NCI-H226 (cell line): ENCODE measurements at places on chromosomes 16 and 17.

GRCh38 chr17:1298606-1299005 lies 19.1 kb downstream of the TRARG1 start:
- DNase-seq, result no peak

DNA sequence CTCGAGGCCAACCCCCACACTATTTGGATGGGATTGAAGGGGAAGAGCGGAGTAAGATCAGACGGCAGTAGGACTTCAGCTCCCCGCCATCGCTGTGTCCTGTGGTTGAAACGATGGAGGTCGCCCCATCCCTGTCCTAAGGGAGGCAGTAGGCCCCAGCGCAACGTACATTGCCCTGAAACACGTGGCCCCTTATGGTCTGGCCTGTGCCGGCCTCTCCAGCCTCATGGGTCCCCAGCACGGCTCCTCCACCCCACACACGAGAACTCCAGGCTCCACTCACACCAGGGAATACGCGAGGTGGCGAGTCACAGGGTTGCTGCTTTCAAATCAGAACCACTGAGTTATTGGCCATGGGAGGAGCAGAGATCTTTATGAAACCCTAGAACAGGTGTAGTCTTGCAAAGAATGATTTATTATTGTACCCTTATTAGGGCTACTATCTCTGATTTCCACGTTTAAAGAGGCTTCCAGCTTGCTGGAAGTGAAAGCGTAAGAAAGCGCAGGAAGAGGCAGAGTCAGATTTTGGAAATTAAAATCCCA lies 669 bp upstream of the DCTPP1 start:
- DNase-seq, result no peak

GRCh38 chr16:88869673-88869980 lies 3.2 kb upstream of the PABPN1L start:
- no peak for DNase-seq

GRCh38 chr16:56298116-56298515 lies 106.8 kb downstream of the GNAO1 start:
- DNase-seq, result no peak

DNA sequence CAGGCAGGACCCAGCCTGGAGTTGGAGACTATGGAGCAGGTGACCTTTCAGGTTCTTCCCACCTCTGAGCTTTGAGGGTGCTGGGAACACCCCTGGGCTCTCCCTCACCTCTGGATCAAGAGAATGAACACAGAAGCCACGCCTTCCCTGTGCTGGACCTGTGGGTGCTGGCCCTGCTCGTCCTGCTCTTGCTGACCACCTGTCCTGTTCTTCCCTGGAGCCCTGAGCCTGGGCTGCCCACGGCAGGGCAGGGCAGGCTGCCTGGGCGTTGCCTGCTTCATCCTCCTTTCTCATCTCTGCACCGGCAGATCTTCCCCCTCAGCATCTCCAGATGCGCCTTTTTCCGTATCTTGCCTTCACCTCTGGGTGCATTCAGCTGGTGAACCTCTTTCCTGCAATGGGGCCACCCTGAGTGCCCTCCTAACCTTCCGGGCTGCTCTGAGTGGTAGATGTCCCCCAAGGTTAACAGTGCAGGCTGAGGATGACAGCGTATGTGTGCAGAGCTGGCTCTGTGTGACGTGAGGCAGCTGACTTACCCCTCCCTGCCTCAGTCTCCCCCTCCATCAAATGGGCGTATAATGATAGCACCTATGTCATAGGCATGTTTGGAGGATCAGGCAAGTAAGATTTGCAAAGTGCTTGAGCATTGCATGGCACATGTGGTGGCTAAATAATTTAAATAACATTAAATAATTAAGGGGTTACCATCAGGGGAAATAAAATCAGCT lies 225.8 kb upstream of the CIBAR2 start:
- no peak for DNase-seq

- no peak for DNase-seq
Measured at GRCh38 chr16:88854306-88855111, 2.2 kb downstream of the GALNS start.

- DNase-seq, result peak; percentile 62
Measured at GRCh38 chr17:30519707-30520106, 42.5 kb downstream of the GOSR1 start.

- DNase-seq, result no peak
Measured at GRCh38 chr16:2035431-2036199, 8.9 kb downstream of the NHERF2 start.

DNA sequence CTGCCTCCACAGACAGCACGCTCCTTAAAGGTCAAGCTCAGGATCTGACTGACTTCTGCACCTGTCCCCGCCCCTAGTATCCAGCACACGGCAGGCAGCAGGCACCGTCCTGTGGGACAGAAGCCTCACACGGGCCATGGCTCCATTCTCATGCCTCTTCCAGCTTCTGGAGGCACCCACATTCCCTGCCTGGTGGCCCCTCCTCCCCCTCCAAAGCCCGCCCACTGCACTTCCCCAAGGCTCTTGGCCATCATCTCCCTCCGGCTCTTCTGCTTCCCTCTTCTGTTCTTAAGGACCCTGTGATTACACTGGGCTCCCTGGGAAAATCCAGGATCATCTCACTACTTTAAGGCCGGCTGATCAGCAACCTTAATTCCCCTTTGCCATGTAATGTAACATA lies 3.5 kb downstream of the CANT1 start:
- DNase-seq, result no peak

DNA sequence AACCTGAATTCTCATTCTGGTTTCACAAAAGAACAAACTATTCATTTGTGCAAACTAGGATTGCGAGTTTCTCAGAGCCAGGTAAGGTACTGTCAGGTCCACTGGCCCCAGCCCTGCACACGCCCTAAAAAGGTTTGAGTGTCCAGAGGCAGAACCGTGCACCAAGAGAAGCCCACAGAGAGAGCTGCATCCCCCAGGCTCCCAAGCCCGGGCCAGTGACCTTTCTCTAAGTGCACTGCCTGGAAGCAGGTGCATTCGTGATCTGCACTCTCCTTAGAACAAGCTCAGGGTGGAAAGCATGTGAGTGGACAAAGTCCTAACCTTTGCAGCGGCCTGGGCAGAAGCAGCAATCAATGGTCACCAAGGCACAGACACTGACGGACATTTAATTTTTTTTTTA lies 26.8 kb downstream of the MEAK7 start:
- DNase-seq, result no peak

- no peak for DNase-seq
Measured at GRCh38 chr17:22669721-22670120, 977.4 kb downstream of the KCNJ18 start.

DNA sequence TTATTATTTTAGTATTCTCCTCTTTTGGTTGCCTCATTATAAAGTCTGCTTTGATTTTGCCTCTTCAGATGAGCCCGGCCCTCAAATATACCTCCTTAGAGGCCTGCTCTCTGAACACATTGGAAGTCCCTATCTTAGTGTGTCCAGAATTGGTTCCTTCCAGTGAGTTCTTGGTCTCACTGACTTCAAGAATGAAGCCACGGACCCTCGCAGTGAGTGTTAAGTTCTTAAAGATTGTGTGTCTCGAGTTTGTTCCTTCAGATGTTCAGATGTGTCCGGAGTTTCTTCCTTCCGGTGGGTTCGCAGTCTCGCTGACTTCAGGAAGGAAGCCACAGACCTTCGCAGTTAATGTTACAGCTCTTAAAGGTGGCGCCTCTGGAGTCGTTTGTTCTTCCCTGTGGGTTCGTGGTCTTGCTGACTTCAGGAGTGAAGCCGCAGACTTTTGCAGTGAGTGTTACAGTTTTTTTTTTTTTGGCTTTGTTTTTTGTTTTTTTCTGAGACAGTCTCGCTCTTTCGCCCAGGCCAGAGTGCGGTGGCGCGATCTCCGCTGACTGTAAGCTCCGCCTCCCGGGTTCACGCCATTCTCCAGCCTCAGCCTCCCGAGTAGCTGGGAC lies 45.8 kb upstream of the NOS2 start:
- DNase-seq, result no peak

DNA sequence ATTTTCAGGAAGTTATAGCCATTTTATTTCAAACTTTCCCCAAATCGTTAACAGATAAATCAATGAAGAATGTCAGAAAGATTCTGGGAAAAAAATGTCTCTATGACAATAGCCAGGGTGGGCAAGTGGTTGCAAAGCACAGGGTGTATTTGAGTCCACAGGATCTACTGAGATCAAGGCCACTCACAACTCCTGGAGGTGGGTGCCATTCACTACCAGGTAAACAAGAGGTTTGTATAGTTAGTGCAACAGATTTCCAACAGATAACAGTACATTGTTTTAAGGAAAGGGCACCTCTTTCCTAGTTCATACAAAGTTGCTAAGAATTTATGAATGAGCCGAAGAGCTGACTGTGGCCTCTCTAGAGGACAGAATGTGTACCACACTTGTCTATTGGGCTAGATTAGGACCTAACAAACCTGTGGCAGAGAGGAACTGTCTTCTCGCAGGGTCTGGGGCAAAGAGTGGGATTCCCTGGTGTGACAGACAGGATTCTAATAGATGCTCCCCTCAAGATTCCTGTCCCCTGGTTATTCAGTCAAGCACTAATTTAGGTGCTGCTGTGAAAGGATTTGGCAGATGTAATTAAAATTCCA lies 52.0 kb upstream of the ZNF629 start:
- no peak for DNase-seq

GRCh38 chr17:53088481-53088880 lies 734.2 kb upstream of the KIF2B start:
- no peak for DNase-seq

DNA sequence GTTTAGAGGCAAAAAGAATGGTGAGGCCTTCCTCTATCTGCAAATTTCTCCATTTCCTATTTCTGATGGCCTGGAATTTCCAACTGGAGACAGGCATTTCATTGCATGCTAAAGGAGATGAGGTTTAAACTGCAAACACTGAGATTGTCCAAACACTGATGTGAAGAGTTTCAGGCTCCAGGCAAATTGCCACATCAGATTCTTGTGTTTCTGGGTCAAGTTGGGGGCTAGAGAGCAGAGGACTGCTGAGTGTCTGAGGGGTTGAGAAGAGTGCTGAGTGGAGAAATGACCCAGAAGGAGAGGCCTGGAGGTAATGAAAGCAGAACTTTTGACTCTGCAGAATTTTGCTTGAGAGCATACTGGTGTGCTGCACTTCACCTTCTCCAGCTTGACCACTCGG lies 216.7 kb upstream of the MPHOSPH6 start:
- no peak for DNase-seq

DNA sequence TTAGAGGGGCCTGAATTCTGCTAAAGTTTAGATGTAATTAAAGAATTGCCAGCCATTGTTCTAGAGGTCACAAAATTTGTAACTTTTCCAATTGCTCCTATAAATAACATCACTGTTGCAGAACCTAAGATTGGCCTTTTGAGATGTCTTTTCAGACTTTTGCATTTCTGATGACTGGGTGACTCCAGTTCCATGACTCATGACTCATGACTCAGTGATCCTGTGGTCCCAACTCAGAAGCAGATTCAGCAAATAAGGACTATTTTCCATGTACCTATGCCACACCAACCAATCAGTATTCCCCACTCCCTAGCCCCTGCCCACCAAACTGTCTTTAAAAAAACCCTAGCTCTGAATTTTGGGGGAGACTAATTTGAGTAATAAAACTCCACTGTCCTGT lies 740.9 kb downstream of the CDH8 start:
- DNase-seq, result no peak

- DNase-seq, result no peak
Measured at GRCh38 chr17:76154292-76154691, 13.2 kb upstream of the FOXJ1 start.

DNA sequence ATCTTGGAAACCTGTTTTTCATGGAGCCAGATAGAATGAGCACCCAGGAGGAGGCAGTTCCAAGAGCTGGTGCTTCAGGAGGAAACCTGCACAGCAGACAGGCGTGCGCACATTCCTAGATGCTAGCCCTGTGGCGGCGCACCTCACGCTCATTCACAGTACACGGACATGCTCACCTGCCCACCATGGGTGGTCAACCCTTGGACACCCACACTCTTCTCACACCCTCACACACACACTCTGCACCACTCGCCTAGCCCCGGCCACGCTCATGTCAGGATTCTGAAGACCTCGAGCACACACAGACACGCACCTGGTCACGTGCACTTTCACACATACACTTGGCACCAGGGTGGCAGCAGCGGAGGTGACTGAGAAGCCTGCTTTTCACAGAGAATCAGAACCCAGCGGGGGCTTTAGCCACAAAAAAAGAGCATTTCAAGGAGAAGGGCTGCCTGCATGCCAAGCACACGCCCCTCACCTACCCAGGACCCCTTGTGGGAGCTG lies 28.6 kb downstream of the RAI1 start:
- no peak for DNase-seq
